ENCODE measurements at places on chromosomes 7 and 10.

- DNase-seq, result no peak
Measured at GRCh38 chr10:91953600-91954160, 30.1 kb downstream of the BTAF1 start.

- DNase-seq, result no peak
Measured at GRCh38 chr10:74957285-74957961, 131.0 kb downstream of the KAT6B start.

DNA sequence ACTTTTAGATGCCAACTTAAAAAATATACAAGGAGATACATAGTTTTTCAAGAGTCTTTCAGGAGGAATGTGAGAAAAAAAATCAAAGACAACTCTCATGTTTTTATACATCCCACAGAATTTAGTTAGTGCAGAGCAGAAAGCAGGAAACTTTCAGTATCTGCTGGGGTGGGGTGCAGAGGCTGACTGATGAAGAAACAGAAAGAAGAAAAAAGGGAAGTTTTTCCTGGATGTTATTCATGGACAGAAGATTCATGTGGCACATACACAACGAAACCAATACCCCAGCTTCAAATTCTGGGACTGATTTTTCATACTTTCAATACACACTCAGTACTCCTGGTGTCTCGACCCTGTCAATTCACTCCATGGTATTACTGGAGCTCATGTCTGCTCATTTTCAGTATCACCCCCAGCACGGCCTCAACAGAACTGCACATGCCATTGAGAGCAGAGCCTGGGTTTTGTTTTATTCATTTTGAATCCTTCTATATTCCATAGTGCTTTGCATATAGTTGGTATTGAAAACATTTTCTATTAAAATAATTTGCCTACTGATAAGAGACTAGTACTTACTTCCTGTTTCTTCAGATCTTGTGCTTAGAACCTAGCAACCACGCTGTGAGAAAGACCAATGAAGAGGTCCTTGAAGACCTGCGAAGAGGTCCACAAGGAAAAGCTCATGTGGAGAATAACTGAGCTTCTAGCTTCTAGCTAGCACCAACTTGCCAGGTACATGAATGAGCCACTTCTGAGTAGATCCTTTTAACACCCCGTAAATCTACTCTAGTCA is 49.0 kb downstream of the NDUFB2 start:
- DNase-seq, result no peak

DNA sequence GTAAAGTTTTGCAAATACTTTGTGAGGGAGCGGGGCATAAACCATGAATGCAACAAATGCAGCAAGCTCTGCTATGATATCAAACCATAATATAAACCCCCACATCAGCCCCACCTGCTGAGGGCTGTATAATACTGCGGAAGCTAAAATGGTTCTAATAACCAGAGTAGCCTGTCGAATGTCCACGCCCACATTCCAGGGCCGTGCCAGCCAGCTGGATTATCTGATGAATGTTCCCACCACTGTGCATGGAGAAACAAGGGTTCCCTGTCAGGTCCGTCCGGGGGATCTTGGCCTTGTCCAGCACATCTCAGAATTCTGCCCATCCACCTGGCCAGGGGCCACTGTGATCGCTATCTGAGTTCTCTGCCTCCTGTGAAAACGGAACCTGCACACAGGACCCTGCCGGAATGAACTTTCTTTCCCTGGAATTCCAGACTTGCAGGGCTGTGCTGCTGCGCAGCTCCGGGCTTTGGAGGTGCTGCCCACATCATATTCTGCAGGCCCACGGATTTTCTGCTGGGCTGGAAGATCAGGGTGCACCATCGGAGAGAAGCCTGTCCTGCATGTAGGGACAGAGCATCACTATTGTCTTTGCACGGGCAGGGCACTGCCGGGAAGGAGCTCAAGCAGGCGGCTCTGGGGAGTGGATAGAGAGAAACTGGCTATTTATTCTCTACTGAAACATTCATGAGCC is 77.0 kb upstream of the GNA12 start:
- no peak for DNase-seq

GRCh38 chr10:63896992-63897391 is 375.8 kb downstream of the REEP3 start:
- no peak for DNase-seq

GRCh38 chr10:120506674-120507073 is 49.6 kb downstream of the PLPP4 start:
- DNase-seq, result no peak

- peak; percentile 42 for DNase-seq
Measured at GRCh38 chr7:6221340-6222319, 50.8 kb downstream of the CYTH3 start.

- peak; percentile 26 for DNase-seq
Measured at GRCh38 chr7:100827330-100828226, at the start of gene EPHB4. TSS of gene EPHB4 (minus strand) at chr7:100827523. CDS start at chr7:100827030, 493 bp downstream.

GRCh38 chr10:122515022-122515424 is 45.5 kb upstream of the DMBT1 start:
- DNase-seq, result no peak

GRCh38 chr10:22379059-22379458 is 33.8 kb downstream of the SPAG6 start:
- DNase-seq, result peak; percentile 64

GRCh38 chr10:123648595-123648994 is 17.6 kb upstream of the GPR26 start:
- DNase-seq, result no peak

GRCh38 chr10:78470267-78471103 is 436.8 kb downstream of the RPS24 start:
- DNase-seq, result no peak

DNA sequence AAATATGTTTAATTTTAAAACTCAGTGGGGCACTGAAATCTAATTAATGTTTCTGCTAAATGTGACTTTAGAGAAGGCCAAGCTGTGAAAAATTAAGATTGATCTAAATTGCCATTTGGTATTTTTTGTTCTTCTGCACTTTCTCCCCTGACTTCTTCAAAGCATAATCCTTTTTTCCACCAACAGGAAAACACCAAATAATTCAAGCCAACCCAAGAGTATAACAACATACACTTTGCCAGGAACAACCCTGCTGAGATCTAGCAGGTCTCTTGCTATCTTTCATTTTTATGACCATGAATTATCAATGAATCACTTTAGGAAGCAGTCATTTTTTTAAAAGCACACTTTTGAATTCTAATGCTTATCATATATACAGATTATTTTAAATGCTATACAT is 100.1 kb downstream of the USP6NL start:
- DNase-seq, result no peak

GRCh38 chr10:95350830-95351228 is 60.0 kb upstream of the PDLIM1 start:
- no peak for DNase-seq

- DNase-seq, result no peak
Measured at GRCh38 chr10:49153115-49153514, 19.3 kb upstream of the FAM170B start.

DNA sequence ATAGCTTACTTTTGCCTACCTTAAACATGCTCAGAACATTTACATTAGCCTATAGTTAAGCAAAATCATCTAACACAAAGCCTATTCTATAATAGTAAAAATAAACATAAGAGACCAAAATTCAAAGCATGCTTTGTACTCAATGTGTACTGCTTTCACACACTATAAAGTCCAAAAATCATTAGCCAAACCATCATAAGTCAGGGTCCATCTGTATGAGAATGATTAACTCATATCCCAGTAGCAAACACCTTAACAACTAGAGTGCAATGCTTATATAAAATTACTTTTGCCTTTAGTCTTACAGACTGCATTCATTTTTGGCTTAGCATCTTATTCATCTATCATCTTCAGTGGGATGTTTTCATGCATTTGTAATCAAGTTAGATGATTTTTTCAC is 49.4 kb upstream of the VWC2 start:
- no peak for DNase-seq

DNA sequence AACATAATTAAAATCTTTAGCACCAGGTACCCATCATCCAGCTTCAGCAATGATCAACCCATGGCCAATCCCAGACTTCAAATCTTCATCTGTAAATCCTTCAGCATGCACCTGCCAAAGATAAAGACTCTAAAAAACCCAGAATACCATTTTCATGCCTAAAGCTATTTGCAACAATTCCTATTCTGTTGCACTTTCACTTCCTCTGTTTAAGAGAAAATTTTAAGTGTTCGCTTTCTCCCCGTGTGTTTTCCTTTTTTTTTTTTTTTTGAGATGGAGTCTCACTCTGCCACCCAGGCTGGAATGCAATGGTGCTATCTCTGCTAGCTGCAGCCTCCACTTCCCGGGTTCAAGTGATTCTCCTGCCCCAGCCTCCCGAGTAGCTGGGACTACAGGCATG is 31.8 kb upstream of the HTR5A start:
- DNase-seq, result no peak

- DNase-seq, result no peak
Measured at GRCh38 chr7:46386428-46387399, 465.6 kb upstream of the IGFBP3 start.

GRCh38 chr7:12703881-12704280 is 16.4 kb downstream of the ARL4A start:
- DNase-seq, result no peak

GRCh38 chr7:26381476-26382353 is 90.1 kb downstream of the SNX10 start:
- no peak for DNase-seq

DNA sequence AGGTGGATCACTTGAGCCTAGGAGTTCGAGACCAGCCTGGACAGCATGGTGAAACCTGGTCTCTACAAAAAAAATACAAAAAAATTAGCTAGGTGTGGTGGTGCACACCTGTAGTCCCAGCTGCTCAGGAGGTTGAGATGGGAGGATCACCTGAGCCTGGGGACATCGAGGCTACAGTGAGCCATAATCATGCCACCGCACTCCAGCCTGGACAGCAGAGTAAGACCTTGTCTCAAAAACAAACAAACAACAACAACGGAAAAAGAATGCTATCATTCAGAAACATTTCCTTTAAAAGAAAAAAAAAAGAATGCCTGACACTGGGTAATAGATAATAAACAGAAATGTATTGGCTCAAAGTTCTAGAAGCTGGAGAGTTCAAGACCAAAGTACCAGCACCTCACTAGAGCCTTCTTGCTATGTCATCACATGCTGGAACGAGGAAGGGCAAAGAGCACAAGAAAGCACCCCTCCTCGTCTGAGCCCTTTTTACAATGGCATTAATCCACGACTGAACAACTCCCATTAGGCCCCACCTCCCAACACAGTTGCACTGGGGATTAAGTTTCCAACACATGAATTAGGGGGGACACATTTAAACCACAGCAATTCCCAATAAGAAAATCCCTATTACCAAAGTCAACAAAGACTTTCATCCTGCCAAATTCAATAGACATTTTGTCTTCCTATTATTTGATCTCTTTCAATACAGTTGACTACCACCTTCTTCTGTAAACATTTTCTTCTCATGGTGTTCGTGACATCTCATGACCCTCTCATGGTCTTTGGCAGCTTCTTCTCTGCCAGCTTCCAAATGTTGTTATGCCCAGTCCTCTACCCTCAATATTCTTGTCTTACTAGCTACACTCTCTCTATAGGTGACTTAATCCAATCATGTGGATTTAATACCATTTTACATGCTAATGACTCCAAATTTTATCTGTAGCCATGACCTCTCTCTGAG is 20.0 kb downstream of the AKR1D1 start:
- DNase-seq, result no peak

DNA sequence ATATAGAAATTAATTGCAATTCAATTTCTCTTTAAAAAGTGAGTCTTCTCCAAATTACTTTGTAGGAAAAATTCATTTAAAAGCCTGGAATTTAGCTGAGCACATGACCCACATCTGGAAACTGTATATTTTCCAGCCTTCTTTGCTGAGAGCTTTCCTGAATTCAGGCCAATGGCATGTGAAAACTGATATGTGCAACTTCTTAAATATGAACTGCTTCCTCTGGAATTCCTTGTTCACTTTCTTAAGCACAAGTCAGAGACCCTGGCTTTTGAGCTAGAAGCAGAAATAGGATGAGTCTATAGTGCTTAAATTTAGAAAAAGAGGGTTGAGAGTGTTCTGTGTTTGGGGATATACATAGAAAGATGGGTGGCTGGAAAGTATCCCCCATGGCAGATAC is 365.1 kb upstream of the MTPN start:
- DNase-seq, result no peak

DNA sequence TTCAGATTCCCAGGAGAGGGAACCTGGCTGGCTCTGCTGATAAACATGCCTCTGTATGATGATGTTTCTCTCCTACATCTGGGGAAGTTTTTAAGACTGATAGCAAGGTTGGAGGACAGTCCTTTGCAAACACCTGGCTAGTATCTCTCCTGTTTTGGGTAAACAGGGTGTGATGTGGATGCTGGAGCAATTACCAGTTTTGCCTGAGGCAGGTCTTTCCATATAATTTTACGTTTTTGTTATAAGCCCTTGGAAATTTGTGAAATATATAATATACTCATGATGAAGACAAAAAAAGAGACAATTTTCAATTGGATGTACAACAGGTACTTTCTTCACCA is 138.6 kb downstream of the ADAM22 start:
- DNase-seq, result no peak

- DNase-seq, result no peak
Measured at GRCh38 chr10:35268791-35269257, 67.5 kb upstream of the CCNY start.

DNA sequence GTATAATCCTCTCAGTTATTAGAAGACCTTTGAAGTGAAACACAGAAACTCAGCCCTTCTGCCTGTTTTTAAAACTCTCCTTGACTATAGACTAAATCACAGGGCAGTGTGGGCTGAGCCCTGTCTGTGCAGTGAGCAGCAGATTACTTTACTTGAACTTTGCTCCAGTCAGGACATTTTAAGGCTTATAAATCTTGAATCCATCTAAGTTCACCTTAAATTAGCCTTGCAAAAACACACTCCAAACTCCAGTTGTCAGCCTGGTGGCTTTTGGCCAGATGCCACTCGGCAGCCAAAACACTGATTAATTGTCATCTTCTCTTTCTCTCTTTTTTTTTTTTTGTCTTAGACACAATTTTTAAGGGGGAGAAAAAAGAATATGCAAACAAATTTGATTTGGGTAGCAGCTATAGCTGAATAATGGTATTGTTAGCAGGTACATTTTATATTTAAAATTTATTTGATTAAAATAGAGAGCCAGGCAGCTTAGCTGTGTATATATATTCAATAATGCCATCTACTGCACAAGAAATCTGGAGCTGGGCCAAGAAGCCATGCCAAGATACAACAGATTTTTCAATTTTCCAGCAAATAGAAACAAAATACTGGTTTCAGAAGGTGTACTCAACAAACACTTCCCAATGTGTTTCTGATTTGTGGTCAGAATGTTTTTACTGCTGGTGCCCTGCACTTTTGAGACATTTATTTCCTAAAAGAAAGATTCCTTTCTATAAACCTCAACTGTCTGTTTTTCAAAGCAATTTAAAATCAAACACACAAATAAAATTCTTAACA is 247.7 kb downstream of the TFEC start:
- no peak for DNase-seq

GRCh38 chr10:54576541-54576940 is 224.5 kb downstream of the PCDH15 start:
- no peak for DNase-seq

GRCh38 chr7:141586878-141587277 is 35.7 kb downstream of the AGK start:
- DNase-seq, result no peak

GRCh38 chr10:118167056-118167700 is 120.4 kb upstream of the RAB11FIP2 start:
- no peak for DNase-seq
